ENCODE measurements at places on chromosomes 13 and 19. TPM values are rescaled to one million over a fixed set of nuclear protein-coding genes. Genes with fewer than 3 reads are reported as not detected.

ZNF813 gene
- total RNA-seq = 5.6 TPM

ZNF486 gene
- total RNA-seq = 10.5 TPM

DNA sequence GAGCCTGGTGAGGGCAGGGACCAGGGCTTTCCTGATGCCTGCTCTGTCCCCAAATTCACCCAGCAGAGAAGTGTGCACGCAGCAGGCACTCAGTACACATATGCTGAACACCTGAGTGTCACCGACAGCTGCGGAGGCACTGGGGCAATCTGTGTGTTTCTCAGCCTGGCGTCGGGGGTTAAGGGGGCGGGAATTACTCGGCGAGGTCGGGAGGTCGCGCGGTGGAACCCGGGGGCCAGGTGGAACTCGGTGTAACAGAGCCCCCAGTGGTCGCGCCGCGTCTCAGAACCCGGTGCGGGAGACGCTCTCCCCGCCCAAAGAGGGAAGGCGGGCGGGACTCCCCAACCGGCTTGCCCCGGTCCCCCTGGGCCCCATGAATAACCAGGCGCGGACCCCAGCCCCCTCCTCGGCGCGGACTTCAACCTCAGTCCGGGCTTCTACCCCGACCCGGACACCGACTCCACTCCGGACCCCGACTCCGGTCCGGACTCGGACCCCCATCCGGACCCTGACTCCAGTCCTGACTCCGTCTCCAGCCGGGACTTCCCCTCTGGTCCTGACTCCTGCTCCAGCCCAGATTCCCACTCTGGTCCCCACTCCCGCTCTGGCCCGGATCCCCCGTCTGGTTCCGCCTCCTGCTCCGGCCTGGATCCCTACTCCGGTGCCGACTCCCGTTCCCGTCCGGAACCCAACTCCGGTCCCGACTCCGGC is at the start of gene SELENOV:
SELENOV (plus strand) TSS at position 300 of the 711 bp plus-strand sequence; CDS start at position 374, 74 bp downstream.
- DNase-seq = no peak

DNA sequence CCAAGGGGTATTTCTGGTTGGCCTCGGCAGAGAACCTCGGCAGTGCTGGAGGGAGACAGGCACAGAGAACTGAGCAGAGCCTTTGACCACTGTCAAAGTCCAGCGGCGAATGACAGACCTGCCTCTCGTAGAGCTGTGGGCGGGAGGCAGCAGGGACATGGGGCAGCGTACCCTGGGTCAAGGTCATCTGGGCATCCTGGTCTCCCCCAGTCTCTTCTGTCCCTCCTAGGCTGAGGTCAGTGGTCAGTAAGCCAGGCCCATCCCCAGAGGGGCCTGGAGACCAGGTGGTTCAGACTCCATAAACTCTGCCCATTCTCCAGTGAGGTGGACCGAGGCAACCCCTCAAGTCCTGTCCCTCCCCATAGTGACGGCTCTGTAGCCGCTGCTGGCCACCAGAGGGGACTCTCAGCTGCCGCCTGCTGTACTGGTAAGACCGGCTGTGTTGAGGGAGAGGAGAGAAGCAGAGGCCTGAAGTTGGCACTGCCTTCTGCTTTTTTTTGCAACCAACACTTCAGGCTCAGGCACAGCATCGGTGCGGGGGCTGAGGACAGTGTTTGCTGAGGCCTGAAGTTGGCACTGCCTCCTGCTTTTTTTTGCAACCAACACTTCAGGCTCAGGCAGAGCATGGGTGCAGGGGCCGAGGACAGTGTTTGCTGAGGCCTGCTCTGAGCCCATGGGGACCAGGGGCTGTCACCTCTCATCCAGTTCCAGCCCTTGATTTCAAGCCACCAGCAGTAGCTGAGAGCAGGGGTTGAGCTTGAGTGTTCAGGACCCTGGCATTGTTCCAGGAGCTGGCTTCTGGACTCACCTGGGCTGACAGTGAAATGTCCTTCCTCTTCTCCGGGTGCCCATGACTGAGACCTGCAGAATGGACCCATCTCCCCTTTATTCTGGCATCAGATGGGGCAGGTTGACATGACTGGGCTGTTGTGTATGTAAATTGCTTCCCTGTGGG is at the start of gene PGLYRP2:
PGLYRP2 (minus strand) TSS at position 111 of the 955 bp plus-strand sequence. CDS start 130 bp downstream, outside the sequence.
- no peak for DNase-seq

COQ8B gene
- 25.7 TPM for total RNA-seq

Data from CD8-positive, alpha-beta memory T cell (primary cell).